ENCODE measurements at places on chromosomes 1 and 21. TPM values are rescaled to one million over a fixed set of nuclear protein-coding genes. Genes with fewer than 3 reads are reported as not detected.

DNA sequence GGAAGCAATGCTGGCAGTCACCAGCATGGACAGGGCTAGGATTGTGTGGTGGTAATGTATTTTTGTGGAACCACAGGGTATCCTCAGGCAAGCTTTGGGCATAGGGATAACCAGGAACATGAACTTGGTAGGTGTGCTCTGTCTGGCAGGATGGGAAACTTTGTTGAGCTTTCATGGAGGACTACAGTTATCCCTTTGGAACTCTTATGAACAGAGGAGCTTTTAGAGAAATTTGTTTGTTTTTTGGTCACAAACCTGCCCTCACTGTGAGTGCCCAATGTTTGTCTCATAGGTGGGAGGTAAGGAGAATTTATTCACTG is 54.4 kb downstream of the MACF1 start:
- no peak for DNase-seq

- peak; percentile 66 for DNase-seq
Measured at GRCh38 chr1:237864338-237865244, 26.1 kb downstream of the ZP4 start.

DNA sequence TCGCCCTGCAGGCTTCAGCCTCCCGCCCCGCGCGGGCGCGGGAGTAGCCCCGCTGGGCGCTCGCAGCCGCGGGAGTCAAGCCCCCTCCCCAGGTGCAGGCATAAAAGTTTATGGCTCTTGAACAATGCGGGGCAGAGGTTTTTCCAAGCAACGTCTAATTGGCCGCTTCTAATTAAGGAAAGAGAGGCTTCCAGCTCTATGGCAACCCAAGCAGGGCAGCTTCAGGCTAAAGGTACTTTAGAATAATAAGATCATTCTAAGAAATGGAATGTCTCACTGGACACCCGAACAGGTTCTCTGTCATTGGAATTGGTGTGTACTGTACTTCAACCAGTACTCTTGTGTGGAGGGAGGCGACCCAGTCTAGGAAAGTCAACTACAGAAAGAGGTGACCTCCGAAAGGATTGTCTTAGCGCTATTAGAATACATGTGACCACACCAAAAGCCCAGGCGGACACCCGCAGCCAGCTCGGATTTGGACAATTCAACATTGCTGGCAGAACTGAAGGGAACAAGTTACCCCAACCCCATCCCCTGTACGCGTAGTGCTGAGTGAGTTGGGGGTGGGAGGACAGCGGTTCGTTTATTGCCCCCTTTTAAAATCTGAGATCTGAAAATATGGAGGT is 12.5 kb downstream of the NR5A2 start:
- no peak for DNase-seq

DNA sequence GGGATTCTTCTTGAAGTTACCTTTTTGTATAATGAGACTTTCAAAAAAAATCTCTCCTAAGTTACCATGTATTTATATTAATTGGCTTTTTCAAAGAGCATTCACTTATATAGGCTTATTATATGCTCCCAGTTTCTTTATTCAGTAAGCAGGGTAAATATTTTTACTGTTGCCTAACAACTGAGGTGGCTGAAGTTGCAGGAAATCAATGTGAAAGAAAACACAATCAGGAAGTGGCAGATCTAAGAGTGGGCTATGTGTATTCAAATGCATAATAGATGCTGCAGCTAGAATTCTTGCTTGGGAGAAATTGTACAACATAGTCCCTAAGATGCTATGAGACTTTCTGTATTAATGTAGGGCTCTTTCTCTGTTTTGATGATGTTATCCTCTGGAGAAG is 606.9 kb downstream of the NUF2 start:
- DNase-seq, result no peak

- peak; percentile 46 for DNase-seq
Measured at GRCh38 chr1:151716771-151717631, at the start of gene CELF3. Gene CELF3, minus strand, starts transcription at chr1:151716803. Its CDS starts 783 bp downstream, at chr1:151716020.

- no peak for DNase-seq
Measured at GRCh38 chr1:165067829-165068228, 288.7 kb downstream of the LMX1A start.

- no peak for DNase-seq
Measured at GRCh38 chr1:115242543-115242942, 95.5 kb downstream of the NGF start.

GRCh38 chr1:3018051-3018471 is 3.2 kb upstream of the ACTRT2 start:
- DNase-seq, result no peak

GRCh38 chr1:14055442-14056223 is 355.6 kb downstream of the PRDM2 start:
- DNase-seq, result no peak

GRCh38 chr1:193806079-193807048 is 620.0 kb upstream of the B3GALT2 start:
- no peak for DNase-seq

GRCh38 chr1:205523891-205524793 is 19.7 kb downstream of the CDK18 start:
- DNase-seq, result peak; percentile 87

- no peak for DNase-seq
Measured at GRCh38 chr21:26736449-26736848, 108.8 kb downstream of the ADAMTS1 start.

- no peak for DNase-seq
Measured at GRCh38 chr1:113166473-113166872, 93.5 kb downstream of the LRIG2 start.

GRCh38 chr1:18913065-18913835 is 10.9 kb upstream of the ALDH4A1 start:
- peak; percentile 80 for DNase-seq

DNA sequence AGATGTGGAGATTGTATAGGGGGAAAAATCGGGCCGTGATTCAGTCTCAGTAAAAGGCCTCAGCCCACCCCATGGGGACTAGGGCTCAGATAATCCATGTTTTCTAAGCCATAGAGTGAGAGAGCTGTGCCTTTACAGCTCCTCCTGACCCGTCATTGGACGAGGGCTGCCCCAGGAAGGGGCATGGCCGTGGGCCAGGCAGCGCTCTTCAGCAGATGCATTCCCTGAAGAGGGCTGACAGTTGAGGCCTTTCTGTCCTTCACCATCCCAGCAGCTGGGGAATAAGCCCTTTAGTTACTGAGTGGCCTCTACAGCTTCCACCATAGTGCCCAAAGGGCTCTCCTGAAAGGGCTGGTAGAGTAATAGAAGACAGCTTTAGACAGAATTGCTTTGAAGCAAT is 57.2 kb downstream of the ST3GAL3 start:
- no peak for DNase-seq

DNA sequence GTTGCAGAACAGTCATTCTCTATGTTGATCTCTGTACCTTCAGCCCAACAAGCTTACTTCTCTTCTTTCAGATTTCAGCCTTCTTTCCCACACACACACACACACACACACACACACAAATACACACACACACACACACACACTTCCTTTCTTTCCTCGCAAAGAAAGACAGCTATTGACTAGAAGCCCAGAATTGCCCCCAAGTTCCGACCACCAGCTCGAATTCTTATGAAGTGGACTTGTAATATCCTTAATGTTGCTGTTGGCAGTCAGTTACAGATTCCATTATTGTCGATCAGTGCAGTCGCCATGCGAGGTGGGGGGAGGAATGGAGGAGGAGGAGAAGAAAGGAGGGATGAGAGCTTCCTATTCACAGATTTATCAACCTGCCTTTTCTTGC is 125.5 kb downstream of the CLEC20A start:
- peak; percentile 25 for DNase-seq

DNA sequence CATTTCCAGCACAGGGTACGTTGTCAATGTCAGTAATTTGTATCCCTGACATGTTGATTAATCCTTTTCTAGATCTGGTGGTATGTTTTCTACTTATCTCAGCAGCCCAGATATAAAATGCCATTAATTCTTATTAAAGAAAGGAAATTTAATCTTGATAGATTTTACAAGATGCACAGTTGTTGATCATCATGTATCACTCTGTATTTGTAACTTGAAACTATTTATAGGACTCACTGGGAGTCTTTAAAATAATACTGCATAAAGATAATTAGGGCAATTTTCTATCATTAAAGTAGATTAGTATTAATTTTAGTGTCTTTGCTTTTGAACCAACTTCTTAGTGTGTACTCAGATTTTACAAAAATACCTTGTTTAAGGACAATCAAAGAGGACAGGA is 84.9 kb downstream of the GREM2 start:
- no peak for DNase-seq

DNA sequence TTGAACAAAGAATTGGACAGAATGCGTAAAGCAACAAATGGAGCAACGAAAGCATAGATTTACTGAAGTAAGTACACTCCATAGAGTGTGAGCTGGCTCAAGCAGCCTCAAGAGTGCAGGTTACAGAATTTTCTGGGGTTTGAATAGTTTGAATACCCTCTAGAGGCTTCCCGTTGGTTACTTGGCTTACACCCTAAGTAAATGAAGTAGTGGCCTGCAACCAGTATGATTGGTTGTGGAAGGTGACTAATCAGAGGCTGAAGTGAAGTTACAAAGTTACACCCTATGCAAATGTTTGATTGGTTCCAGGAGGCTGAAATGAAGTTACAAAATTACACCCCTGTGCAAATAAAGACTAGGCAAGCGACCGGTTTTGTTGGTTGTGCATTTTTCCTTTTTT is 10.9 kb downstream of the TCEANC2 start:
- no peak for DNase-seq

- DNase-seq, result no peak
Measured at GRCh38 chr1:192906334-192906733, 97.5 kb downstream of the RGS2 start.

DNA sequence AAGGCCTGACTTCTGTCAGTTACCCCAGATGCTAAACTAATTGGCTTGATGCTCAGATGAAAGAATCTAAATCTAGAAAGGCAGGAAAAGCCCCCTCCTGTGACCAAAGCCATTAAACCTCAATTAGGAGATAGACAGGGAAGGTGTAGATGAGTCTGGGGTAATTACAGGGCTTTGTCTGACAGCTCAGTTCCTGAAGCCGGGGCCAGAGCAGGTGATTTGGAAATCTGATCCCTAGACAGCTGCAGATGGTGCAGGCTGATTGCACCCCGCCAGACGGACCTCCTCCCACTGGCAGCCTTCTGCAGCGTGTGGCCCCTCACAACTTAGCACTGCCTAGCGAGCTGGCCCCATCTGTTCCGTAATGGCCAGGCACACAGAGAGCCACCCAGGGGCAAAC is 395.1 kb downstream of the HLX start:
- no peak for DNase-seq

DNA sequence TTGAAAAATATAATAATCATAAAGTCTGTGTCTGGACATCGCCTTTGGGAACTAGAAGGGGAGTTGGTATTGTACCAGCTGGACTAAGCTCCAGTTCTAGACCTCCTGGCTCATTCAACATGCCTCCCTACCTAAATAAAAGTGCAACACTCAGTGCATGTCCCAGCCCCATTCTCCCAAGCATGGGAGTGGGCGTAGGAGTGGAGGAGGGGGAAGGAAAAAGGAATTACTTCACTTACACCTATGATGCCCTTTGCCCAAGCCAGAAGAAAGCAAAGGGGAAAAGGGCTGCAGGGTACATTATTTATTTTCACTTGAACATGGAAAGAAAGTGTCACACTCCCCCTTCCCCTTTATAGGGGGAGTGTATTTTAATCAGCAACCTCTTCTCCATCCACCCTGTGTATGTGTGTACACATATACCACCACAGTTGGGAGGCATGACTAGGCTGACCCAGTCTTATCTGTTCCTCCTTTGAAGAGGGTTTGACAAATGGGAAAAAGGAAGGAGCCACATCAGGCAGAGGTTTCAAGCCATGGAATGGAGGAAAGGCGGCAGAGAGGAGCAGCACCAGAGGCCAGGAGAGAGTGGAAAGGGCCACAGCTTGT is 3.2 kb downstream of the NIT1 start:
- no peak for DNase-seq

DNA sequence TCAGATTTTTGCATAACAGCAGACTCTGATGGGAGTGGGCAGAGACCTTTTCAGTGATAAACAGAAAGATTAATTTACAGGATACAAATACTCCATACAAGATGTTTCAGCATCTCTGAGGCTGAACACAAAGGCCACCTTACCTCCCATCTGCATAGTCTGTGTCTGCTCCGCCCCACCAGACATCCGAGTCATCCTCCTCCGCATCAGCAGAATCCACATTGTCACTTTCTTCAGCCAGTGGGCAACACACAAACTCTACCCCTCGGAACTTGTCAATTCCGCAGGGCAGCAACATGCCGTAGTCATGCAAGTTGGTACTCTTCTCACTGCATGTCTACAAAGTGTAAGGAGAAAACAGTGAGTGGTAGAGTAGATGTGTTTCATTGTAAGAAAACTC is 119.7 kb downstream of the APP start:
- DNase-seq, result no peak

DNA sequence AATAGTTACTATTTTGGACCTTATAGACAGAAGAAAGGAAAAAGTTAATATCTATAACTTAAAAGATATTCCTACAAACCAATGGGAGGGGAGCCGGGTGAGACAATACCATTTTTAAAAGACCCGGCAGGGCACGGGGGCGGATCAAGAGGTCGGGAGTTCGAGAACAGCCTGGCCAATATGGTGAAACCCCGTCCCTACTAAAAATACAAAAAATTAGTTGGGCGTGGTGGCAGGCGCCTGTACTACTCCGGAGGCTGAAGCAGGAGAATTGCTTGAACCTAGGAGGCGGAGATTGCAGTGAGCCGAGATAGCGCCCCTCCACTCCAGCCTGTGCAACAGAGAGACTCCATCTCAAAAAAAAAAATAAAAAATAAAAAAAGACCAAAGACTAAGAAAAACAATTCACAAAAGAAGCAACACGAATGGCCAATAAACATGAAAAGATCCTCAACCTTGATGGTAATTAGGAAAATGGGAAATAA is 1.2 kb upstream of the PSMB2 start:
- DNase-seq, result no peak

DNA sequence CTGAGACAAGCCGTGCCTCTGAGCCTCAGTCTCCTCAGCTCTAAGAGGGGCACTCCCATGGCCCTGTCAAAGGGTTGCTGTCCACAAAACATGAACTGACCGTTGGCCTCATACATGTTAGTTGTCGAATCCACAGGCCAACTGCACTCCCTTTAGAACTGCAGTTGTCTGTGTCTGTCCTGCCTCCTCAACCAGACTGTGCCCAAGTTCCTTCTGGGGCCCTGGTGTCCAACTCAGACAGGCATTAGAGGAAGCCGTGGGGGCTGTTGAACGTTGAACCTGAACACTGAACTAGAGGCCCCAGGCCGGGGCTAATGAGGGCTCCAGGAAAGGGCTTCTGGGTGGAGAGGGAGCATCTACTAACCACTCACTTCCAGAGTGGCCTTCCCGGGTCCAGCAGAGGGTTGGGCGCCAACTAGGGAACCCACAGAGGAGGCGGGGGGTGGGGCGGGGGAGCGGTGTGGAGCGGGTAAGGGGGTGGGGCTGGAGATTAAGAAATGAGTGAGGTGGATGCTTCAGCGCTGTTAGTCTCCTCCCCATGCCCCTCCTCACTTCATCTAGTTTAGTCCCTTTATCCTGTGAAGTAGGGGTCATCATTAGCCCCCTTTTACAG is at the start of gene RAB42:
Gene RAB42, plus strand, starts transcription at position 558 of the 613 bp plus-strand sequence. CDS start 247 bp downstream, outside the sequence.
- DNase-seq, result no peak

The FNDC5 gene
- 28.7 TPM for total RNA-seq

The OR2T8 gene
- total RNA-seq, result not detected

The MARCKSL1 gene
- 952 TPM for total RNA-seq

The ARHGAP30 gene
- not detected for total RNA-seq

The IFNLR1 gene
- total RNA-seq, result 0.11 TPM

The CRNN gene
- total RNA-seq, result not detected

The CLSTN1 gene
- total RNA-seq, result 136 TPM

The AADACL4 gene
- not detected for total RNA-seq

The ERI3 gene
- total RNA-seq, result 81.9 TPM

The RABGAP1L gene
- 25.6 TPM for total RNA-seq

The ZNF648 gene
- total RNA-seq, result 0.77 TPM

The FAM163A gene
- total RNA-seq, result not detected
